ENCODE measurements at places on chromosomes 5 and 9.

DNA sequence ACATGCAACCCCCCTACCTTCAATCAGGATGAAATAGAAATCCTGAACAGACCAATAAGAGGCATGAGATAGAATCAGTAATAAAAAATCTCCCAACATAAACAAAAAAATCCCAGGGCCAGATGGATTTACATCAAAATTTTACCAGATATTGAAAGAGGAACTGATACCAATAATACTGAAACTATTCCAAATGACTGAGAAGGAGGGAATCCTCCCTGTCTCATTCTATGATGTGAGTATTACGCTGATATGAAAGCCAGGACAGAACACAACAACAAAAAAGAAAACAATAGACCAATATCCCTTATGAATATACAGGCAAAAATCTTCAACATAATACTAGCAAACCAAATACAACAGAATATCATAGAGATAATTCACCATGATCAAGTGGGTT, 109.0 kb upstream of the SMC2 start:
- no peak for DNase-seq

DNA sequence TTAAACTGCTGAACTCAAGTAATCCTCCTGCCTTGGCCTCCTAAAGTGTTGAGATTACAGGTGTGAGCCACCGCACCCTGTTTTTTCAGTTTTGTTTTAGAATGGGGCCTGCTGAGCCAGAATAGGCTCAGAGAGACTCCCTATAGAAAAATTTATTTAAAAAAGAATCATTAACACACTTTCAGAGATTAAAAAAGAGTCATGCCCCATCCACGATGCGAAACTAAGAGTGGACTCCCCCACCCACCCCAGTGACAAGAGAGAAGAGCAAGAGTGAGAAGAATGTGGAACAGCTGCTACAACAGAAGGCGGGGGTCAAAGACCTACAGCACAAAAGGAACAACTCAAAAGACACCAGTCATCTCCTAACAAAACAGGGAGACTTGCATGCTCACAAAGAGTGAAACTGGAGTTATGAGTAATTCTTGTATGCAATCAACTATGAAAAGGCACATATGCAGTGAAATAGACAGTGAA, 47.2 kb downstream of the GLDC start:
- DNase-seq, result no peak

GRCh38 chr9:34510497-34511468, 12.0 kb downstream of the ENHO start:
- DNase-seq, result no peak

GRCh38 chr9:79564105-79564504, 7.7 kb upstream of the TLE4 start:
- DNase-seq, result no peak

DNA sequence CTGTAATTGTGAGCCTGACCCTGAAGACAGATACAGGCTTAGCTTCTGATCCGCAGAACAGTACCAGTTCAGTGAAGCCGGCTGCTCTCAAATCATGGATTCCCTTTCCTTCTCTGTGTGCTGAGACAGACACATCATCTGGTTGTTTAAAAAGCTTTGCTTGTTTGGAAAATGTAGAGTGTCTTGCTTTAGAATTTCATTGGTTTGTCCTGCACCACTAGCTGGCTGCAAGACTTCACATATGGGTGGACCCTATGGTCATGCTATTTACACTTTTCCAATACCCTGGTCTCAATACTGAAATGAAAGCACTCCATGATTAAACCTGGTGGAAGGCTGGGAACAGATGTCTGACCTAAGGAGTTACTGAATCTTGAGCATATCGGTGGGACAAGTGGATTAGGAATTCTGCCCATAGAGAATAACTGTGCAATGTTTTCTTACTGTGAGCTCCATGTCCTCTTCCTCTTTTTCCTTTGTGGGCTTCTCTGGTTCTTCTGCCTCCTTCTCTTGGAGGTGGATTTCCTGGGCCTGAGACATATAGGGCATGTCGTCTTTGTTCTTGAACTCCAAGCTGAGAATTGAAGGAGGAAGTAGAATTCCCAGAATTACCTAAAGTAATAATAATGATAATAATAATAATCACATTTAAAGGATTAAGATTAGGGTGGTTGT, 201.1 kb upstream of the KLF9 start:
- no peak for DNase-seq

DNA sequence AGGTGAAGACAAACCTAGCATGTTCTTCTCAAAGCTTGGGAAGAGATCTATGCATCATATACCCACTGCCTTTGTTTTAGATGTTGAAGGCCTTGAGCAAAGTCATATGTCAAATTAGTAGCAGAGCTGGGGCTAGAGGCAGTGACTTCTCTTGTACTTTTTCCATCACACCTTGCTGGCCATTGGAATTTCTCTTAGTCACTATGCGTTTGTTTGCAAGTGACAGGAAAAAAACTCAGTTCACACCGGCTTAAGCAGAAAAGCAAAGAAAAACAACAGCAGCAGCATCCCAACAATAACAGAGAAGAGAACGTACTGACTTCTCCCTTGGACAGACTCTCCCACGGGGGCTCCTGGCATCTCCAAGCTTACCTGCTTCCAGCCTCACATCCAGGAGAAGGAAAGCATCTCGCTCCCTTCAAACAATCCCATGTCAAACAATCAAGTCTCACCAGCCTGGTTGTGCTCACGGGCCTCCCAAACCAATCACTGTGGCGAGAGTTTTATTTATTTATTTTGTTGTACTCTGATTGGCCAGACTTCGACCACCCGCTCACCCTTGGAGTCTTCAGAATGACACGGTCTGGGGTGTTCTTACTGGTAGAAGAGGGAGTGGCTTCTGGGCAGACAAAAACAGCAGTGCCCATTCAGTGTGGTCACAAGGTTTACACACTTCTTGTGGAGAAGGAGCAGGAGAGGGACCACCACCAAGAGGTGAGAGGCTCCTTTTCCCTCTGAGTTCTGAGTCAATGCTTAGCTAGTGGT, 83.8 kb upstream of the STC2 start:
- DNase-seq, result no peak

DNA sequence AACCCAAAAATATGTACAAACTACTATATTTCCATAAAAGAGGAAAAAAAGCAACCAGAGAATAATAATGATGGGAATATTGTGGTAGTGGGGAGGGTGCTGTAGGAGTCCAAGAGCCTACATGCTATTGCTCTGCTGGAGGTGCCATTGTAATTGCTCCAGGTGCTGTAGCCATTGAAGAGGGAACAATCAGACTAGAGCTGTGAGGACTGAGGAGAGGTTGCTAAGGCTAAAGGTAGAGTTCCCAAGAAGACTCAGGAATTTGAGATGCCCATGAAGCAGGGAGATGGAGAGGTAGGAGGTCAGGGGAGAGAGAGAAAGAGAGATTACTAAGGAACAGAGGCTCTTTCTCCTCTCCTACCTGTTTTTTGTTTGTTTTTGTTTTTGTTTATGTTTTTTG, 394.0 kb downstream of the DMRTA1 start:
- DNase-seq, result no peak

DNA sequence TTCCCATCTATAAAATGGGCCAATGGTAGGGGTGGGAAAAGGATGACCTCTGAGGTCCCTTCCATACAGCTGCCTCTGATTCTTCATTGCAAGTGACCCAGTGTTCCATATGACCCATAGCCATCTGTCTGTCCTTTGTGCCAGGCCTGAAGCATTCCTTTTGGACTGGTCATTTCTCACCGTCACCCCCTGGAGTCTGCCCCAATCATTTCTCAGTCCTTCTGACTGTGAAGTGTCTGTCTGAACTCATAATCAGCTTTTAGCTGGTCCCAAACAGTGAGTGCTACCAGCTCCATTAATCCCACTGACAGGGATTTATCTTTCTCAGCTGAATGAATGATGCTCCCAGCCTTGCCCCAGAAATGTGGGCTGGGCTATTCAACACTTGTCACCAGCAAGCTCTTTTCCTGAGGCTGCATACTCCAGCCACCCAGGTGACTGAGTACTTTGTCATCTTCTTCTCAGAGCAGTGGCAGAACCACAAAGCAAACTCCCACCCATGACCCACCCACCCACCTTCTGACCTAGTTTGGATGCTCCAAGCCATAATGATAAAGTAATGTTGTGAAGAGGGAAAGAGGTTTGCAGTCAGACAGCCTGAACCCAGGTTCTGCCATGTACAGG, 37.4 kb downstream of the KCNIP1 start:
- no peak for DNase-seq

GRCh38 chr5:36701085-36701698, 94.8 kb downstream of the SLC1A3 start:
- DNase-seq, result no peak

- DNase-seq, result no peak
Measured at GRCh38 chr5:141383345-141383744, 803 bp downstream of the PCDHGA7 start.

GRCh38 chr5:119016125-119016774, 27.9 kb upstream of the DTWD2 start:
- no peak for DNase-seq

DNA sequence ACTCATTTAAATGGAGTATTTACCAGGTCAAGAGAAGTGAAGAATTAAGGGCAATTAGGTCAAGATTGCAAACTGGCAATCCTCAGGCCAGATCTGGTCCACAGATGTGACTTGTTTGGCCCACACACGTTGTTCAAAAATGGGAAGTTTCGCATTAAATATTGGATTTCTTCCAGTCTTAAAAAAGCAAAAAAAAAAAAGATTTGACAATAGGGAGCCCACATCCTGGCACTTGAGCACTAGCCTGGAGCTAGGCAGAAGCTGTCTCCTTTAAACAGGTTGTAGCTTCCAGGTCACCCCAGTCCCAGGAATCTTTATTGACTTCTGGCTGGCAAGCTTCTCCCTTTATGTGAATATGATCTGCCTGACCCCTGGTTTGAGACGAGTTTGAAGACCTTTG, 520.4 kb downstream of the RAB3C start:
- DNase-seq, result no peak

DNA sequence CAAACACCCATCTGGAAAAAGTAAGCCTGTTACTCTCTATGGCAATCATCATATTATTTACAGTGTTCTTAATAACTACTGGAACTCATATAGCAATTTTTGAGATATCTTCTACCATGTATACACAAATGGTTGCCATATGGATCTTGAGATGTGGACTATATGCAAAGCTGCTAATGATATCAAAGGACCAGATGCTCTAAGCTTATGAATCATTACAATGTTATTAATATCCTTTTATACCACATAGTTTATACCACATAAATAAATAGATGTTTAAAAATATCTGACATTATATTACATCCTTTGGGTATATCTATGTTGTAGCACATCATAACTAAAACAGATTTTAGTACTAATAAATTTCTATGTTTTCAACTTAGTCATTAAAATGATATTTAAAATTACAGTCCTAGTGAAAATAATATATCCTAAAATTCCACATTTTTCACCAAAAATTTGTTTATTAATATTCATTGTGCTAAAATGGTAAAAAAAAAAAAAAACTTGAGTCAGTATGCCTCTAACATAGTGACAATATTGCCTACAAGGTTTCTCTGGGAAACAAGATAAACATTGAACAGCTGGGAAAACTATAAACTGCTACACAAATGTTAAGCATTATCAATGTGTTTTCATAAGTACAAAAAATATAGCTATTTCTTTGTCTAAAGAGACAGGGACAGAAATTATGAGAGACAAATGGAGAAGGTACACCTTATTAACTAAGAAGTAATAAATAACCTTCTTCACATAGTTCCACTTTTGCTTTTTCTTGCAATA, 85.5 kb downstream of the DTWD2 start:
- DNase-seq, result no peak

Data from iris pigment epithelial cell (primary cell).